Stimulated activated naive CD4-positive, alpha-beta T cell treated with Interleukin-2 at 50 U/mL for 16 hours (primary cell): ENCODE measurements at places on chromosomes 5 and 9.
A peak's percentile ranks its signal among the peaks of the same experiment; 100 is the strongest.

GRCh38 chr5:151002250-151002649 is 18.1 kb upstream of the GPX3 start:
- no peak for DNase-seq

GRCh38 chr9:122900791-122901190 is 4.4 kb downstream of the RC3H2 start:
- no peak for DNase-seq

GRCh38 chr5:61881821-61882487 is 424.1 kb upstream of the KIF2A start:
- DNase-seq: no peak

- no peak for DNase-seq
Observed at GRCh38 chr5:125409234-125409860, 662.9 kb upstream of the ZNF608 start.

- no peak for DNase-seq
Observed at GRCh38 chr5:75734913-75735789, 17.9 kb upstream of the POC5 start.

DNA sequence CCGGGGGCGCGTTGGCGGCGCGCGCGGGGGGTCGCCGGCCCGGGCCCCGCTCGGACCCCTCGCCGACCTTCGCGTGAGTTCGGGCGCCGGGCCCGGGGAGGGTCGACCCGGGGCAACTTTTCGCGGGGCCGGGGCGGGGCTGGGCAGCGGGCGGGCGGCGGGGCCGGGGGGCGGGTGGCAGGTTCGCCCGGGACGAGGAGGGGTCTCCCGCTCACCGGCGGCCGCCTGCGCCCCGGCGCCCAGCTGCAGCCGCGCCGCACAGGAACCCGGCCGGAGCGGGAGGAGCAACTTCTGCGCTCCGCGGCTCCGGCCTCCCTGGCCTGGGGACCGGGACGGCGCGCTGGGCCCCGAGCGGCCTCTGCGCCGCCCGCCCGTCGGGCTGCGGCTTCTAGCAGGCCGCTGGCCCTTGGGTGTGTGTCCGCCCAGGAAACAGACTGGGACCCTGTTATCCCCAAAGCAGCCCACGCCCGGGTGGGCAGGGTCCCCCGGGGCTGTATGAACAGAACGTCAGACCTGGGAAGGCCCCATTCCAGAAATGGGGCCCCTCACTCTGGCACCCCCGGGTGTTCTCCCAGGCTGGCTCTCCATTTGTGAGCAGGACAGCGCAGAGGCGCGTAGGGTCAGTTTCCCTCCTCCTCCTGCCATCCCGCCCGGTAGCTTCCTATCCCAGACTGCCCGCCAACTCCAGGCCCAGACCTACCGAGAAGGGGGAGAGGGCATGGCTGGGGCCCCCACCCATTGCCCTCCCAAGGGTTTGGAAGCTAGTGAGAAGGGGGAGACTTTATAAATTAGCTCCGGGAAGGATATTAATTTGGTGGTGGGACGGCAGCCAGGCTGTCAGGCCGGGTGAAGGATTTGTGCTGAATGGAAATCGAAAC is 708 bp downstream of the RXRA start:
- no peak for DNase-seq

DNA sequence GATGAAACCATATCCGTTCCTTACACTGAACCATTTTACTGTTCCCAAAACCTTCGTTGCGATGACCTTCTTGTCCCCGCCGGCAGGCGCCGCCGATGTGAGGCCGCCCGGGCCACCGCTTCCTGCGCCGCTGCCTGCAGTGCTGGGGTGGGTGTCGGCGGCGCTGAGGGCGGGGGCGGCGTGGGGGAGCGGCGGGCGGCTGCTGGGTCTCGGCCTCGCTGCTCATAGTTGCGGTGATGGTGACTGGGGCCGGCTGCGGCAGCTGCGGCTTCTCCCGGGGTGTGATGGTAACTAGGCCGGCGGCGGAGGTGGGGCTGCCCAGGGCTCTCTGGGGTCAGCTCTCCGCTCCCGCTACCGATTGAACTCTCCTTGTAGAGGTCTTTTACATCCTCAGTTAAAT is 14.1 kb upstream of the OR2S2 start:
- no peak for DNase-seq

- no peak for DNase-seq
Observed at GRCh38 chr5:135724617-135725016, 109.8 kb upstream of the SLC25A48 start.

GRCh38 chr9:109239240-109239639 is 72.2 kb upstream of the FRRS1L start:
- no peak for DNase-seq

DNA sequence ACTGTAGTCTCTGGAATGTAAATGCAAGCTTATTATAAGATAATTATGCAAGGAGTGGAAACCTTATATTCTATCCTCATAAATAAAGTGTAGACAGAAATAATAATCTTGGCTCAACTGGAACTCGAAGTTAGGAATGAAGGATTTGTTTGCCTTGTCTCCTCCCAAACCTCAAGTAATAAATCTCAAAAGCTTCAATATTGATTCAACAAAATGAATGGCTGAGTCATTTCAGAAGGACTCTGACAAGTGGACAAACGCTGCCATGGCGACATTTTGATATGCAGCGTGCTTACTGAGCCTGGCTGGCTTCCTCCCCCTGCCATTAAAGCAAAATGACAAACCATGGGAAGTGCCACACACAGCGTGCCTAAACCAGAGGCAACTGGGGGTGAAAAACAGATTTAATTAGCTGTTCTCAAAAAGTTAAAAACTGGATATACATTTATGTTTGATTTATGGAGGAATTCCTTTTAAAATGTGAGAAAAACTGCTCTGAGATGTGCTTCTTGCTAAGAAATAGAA is 10.5 kb upstream of the ADGRV1 start:
- DNase-seq: no peak

- DNase-seq: no peak
Observed at GRCh38 chr5:160054831-160055230, 45.9 kb downstream of the TTC1 start.

GRCh38 chr9:115018547-115019435 is 88.4 kb upstream of the TNFSF8 start:
- no peak for DNase-seq

DNA sequence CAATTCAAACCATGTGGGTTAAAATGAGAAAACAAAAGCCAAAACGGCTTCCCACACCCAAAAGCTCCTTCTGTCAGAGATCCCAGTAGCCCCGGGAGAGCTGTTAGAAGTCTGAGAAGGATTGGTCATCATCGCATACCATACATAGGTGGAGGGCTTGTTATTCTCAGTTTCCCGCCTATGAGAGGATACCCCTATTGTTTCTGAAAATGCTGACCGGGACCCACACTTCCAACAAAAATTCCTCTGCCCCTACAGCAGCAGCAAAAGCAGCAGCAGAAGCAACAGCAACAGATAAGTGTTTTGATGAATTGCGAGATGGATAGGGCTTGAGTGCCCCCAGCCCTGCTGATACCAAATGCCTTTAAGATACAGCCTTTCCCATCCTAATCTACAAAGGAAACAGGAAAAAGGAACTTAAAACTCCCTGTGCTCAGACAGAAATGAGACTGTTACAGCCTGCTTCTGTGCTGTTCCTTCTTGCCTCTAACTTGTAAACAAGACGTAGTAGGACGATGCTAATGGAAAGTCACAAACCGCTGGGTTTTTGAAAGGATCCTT is at the start of gene TEK:
TSS of gene TEK (plus strand) at position 245 of the 561 bp plus-strand sequence. CDS start 366 bp downstream, outside the sequence.
- DNase-seq: no peak

DNA sequence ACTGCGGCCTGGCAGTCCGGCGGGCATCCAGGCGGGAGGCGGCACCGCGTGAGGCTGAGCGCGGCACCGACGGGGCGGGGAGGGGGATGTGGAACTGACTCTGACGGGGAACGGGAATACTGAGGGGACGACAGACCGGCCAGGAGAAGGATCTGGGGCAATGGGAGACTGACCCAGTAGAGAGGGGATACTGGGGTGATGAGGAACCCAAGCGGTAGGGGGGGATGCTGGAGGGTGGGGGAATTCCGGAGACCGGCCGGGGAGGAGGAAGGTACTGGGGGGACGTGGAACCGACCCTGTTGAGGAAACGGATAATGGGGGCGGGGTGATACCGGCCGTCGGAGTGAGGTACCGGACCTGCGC is 423 bp downstream of the IPPK start:
- peak; percentile 53 for DNase-seq

GRCh38 chr9:36154331-36154952 is 14.7 kb upstream of the CCIN start:
- DNase-seq: no peak

DNA sequence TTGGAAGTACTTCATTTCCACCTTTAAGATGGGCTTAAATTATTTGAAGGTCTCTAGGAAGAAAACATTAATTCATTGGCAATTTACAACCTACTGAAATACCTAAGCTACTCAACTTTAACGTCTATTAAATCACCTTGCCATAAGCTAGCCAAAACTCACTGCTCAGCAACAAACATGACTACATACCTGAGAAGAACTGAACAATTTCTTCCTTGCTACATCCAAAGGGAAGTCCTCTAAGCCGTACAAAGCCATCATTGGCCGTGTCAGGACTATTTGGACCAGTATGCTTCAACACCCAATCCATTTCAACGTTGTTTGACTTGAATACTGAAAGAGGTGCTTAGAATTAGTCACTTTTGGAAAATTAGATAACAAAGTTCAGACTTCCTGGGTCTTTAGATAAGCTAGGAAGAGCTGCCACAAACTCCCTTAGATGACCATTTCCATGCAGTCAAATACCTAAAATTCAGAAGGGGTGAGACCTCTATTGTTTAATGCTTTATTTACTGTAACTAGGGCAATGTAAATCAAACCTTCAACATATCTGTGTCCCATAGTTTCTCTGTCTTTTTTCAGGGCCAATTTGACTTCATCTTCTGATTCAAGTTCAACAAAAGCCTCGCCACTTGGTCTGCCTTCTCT is 2.6 kb downstream of the HNRNPH1 start:
- no peak for DNase-seq

- no peak for DNase-seq
Observed at GRCh38 chr9:83449983-83450382, 88.2 kb downstream of the FRMD3 start.

- DNase-seq: no peak
Observed at GRCh38 chr9:110880189-110880588, 158.1 kb downstream of the LPAR1 start.

GRCh38 chr5:76305775-76306174 is 97.3 kb upstream of the IQGAP2 start:
- DNase-seq: no peak

DNA sequence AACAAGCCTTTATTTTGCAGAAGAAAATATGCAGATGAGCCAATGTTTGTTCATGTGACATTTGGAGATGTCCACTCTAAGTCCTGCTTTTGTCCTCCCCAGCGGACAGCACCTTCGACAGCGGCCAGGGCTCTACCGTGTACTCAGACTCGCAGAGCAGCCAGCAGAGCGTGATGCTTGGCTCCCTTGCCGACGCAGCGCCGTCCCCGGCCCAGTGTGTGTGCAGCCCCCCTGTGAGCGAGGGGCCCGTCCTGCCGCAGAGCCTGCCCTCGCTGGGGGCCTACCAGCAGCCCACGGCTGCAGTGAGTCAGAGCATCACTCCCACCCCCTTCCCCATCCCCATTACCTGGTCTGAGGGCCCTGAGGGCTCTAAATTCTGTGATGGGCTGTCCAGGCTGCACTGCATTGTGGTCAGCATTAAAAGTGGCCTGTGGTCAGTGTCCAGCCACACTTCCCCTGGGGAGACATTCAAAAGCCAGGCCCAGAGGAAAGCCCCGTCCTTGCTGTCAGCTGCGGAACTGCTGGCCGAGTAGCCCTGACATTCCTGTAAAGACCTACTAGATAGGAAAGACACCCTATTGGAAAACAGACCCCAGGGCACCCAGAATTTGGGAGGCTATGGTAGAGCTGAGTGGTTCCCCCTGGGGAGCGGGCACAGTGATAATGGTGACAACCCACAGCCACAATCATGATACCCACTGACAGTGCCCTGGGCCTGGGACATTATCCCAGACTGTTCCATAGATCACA is 69.0 kb downstream of the WNK2 start:
- no peak for DNase-seq

GRCh38 chr9:1207686-1208085 is 157.5 kb downstream of the DMRT2 start:
- no peak for DNase-seq

DNA sequence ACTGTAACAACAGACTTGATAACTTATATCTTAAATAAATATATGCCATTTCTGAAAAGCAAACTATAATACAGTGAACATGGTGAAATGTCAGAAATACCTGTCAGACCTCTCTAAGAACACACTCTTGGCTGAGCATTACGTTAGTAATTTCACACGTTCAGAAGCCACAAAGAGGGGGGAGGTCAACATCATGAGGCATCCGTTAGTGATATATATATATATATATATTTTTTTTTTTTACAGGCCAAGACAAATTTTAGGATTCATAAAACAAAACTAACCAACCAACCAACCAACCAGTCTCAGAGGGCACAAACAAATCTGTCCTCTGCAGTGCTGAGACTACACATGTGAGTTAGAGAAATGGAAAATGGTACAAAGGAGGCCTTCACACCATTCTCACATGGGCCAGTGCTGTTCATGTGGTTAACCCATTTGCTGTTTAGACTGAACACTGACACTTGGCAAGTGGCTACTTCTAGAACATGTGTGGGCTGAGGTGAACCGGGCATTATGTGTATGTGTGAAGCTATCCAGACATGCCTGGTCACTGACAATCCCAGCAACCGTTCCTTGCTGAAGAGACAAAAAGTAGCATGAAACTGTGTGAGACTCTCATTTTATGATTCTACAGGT is 54.5 kb downstream of the ELL2 start:
- no peak for DNase-seq

DNA sequence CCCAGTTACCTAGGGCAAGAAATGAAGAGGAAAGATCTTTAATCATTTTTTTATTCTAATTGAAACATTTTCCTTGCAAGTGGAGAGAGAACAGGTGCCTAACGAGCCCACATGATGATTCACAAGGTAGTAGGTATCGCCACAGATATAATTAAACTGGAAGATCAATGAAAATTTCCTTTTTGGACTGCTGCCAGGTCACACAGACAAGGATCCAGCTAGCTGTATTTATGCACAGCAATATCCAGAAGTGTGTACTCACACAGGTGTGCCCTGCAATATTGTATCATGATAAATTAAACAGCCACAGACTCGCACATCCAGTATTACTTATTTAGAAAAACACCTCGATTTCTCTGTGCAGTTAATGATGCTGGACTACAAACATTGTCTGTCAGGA is 294.0 kb upstream of the SMARCA2 start:
- no peak for DNase-seq
